ENCODE measurements at places on chromosomes 4 and X.

GRCh38 chr4:119300101-119300978, 21.6 kb downstream of the FABP2 start:
- no peak for DNase-seq

DNA sequence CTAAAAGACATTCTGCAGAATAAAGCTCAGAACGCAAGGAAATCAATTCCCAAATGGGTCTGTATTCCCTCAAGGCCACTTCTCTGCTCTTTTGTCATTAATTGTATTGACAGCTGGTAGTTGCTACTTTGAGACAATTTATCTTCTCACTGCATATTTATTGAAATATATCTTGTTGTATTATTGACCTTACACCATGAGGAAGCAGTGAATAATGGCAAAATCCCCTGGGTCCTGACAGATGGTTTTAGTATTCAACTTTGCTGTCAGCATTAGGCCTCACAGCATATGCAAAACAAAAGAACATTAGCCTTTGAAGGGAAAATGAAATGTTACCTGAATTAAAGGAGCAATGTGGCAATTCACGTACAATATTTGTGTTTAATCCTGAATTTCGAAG, 406.1 kb upstream of the TRAM1L1 start:
- no peak for DNase-seq

DNA sequence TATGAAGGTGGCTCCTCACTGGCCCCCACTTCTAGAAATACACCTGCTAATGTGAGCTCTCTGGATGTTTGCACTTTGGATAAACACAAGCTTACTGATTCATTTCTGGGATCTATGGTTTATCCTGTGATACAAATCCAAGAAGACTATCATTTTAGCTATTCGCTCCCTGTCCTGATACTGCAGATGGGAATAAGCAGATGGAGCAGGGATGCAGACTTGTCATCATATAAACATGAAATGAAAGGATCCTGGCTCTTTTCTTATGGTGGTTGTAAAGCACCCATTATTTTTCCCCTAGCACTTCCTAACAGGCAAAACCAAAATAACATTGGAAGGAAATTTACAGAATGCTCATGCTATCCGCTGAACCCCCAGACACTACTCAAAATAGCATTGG, 162.9 kb upstream of the NOCT start:
- no peak for DNase-seq

DNA sequence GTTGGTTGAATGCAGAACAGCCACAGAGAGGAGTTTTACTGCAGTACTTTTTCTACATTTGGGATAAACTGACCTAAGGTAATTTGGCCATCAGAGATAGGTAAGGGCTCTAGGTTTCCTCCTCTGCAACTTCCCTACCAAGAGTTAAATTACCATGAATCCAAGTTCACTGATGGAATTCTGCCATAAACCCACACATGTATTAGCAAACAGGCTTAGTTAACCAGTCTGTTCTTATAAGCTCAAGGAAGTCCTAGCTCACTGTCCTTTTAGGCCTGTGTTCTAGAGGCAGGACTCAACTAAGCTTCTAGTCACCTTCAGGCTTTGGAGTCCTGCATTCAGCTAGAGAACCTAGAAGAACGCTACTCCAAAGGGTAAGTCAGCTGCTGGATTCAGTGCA, 4.0 kb downstream of the FAM114A1 start:
- DNase-seq = no peak

DNA sequence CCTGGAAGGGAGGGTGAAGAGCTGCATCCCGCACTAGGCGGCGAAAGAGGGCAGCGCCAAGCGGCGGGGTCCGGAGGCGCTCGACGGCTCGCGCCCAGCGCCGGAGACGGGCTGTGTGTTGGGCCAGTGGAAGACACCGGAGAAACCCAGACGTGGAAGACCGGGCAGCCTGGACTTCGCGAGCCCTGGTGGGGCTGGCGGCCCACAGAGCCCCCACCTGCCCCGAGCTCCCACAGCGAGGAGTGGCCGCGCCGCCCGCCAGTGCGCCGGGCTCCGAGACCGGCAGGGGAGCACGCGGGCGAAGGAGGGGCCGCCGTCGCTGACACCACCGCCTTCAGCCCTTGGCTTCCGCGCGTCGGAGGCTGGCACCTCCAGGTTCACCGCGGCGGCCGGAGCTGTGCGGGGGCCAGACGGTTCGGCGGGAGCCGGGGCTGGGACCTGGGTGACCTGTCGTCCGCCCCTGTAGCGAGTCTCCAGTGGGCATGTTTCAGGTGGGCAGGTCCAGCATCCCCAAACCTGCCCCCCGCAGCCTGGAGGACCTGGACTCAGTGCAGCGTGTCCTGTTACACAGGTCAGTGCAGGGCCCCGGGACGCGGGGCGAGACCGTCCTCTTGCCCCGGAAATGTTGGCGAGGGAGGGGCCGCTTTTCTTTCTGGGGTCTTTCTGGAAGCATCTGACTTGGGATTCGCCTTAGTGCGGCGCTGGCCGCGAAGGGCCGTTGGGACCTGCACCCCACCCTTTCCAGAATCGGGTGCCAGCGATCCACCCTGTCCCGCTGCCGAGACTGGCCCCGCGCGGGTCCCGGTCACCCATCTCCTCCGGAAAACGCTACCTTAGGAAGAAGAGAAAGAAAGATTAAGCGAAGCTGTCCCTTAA, 9.6 kb upstream of the INTU start:
- peak; percentile 12 for DNase-seq

DNA sequence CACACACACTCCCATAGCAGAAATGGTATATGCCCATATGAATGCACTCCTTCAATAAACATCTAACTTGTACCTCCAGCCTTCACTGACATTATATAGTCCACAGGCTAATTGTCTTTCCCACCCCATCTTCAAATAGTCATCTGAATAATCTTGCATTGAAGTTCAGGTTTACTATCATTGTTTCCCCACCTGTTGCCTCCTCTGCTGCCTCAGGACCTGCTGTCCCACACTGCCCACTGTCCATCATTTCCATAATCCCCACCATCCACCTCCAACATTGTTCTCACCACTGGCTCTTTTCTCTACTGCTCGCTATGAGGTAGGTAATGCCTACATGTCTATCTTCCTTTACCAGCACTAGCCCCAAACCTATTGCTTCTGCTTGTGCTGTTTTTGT, 66.1 kb downstream of the TBC1D9 start:
- no peak for DNase-seq

DNA sequence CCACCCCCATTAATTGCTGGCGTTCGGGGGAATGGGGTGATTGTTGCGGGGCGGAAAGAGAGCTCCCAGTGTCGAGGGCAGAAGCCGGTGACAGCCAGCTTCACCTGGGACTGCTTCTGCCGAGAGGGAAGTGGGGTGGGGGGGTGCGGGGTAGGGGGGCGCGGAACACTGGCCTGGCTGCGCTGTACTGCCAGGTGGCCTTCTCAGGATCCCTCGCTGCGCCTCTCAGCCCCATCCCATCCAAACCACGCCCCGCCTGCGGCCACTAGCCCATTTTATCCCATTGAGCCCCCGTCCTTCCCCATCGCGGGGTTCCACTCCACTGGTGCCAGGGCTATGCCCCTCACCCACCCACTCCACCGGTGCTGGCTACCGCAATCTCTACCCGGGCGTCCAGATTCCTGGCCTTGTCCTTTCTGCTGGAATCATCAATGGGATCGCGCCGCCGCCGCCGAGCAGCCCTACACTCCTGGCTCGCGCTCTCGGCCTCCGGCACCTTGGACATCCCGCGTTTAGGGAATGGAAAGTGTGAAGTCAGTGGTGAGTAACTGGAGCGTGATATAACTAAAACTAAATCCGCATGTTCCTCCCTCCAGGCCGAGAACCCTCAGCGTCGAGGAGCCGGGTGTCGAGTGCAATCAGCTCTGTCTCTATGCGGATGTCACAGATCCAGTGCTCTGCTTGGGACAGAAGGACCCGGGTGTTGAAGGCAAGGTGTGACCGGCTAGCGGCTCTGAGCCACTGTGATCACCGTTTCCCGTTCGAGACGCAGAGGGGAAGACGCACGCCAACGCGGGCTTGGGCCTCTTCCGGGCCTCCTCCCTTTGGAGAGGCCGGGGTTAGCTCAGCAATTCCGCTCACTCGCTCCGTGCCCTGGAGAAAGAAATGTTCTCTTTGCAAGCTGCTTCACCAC, 20.5 kb downstream of the NKX3-2 start:
- no peak for DNase-seq

DNA sequence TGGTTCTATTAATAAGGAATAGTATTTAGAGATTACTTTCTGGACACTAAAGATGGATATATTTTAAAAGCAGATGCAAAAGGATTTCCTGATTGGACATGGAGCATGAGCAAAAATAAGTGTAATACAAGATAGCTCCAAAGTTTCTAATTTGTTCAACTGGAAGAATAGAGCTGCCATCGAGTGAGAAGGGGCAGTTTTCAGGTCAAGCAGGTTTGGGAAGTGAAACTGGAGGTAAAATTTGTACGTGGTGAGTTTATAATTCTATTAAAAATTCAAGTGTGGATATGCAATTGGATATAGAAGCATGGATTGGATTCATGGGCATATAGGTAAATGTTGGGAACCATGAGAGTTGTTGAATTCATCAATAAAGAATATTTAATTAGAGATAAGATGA, 31.8 kb downstream of the PRDM8 start:
- DNase-seq = no peak

GRCh38 chr4:121373841-121374240, 7.0 kb downstream of the QRFPR start:
- no peak for DNase-seq

DNA sequence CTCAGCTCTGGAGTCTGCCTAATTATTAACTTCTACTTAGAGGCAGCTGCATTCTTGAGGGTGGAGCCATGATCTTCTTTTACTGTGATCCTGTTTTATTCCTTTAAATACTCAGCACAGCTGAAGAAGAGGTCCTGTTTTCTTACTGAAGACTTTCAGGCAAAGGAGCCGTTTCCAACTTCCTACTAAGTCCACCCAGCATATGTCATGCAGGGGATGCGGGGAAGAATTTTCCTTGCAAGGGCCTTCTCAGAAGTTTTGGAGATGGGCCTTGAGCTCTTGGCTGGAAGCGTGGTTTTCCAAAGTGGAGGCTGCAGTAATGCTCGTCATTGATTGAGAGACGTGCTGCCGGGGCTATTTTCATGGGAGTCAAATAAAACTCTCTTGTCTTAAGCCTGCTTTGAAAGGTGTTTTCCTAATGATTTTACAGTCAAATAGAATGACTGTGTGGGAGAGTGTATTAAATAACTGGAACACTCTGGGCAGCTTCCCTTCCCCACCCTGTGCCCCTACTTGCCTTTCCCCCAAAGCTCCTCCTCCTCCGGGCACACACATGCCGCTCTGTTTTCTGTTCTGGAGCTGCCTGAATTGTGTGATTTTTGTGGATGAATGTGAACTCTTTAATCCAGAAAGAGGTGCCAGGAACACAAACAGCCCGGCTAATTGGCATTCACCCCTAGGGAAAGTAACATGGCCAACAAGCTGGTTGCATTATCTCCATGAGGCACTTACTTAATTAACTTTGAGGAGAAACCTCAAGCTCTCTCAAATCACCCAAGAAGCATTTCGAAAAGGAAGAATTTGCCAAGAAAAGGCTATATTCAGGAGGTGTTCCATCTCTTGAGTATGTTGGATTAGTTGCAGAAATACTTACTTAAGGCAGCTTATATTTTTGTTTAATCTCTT, 28.1 kb downstream of the FGF2 start:
- no peak for DNase-seq

DNA sequence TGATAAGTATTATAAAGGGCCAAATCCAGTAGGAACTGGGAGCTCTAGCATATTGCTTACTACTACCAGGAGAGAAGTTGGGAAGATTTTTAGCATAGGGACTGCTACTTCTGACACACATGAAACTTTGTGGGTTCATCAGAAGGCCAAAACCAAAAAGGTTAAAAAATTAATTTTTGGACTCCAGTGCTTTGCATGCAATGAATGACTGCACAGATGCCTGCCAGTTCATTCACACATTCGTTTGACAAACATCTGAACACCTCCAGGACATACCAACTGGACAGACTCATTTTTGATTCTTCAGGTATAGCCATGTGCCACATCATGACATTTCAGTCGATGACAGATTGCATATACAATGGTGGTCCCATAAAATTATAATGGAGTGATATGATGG, 79.8 kb downstream of the MID1IP1 start:
- DNase-seq = no peak

DNA sequence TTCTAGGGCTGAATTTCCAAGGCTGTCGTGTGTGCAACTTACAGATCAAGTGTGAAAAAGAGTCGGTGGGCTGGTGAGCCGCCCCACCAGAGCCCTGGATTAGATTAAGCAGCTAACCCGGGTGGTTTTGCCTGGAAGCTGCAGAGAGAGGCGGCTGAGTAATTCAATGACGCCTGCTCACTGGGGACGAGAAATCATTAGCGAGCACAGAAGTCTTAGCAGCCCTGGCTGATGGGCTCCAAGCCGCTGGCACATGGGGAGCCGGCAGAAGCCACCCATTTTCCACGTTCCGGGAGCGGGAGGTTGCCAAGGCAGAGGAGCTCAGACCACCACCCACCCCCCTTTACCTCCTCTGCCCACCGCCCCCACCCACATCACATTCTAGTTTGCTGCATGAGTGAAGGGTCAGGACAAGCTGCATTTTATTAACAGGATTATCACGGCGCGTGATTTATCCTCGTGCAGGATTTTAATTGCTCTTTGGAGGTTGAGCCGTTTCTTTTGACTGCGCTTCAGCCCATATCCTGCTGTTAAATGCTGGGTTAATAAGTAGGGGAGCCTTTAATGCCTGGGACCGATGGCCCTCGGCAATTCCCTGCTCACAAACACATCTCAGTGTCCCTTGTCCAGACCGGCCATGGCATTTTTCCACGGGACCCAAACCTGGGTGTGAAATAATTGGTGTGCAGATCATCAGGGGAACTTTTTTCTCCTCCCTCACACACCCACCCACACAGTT, 19.1 kb downstream of the BCOR start:
- no peak for DNase-seq

DNA sequence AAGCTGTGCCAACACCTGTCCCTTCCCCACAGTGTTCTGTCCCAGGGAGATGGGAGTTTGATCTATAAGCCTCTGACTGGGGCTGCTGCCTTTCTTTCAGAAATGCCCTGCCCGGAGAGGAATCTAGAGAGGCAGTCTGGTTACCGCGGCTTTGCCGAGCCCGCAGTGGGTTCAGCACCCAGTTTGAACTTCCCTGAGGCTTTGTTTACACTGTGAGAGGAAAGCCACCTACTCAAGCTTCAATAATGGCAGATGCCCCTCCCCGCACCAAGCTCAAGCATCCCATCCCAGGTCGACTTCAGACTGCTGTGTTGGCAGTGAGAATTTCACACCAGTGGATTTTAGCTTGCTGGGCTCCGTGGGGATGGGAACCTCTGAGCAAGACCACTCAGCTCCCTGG, 33.3 kb upstream of the ARSJ start:
- DNase-seq = peak; percentile 7

- no peak for DNase-seq
These were observed 116.9 kb downstream of the SOWAHB start for GRCh38 chr4:76780781-76781697.

GRCh38 chr4:104772849-104773248, 278.2 kb upstream of the CXXC4 start:
- no peak for DNase-seq

Data from NCI-H510A (cell line).